ENCODE measurements at places on chromosomes 3 and 15.
A peak's percentile ranks its signal among the peaks of the same experiment; 100 is the strongest.

- DNase-seq: no peak
These were observed 34.1 kb upstream of the AP3B2 start for GRCh38 chr15:82743810-82744209.

GRCh38 chr15:70569091-70569713 is 194.2 kb downstream of the UACA start:
- no peak for DNase-seq

GRCh38 chr3:86416334-86416733 is 574.6 kb downstream of the VGLL3 start:
- DNase-seq: no peak

GRCh38 chr3:193391902-193392301 is 13.3 kb upstream of the ATP13A5 start:
- DNase-seq: no peak

DNA sequence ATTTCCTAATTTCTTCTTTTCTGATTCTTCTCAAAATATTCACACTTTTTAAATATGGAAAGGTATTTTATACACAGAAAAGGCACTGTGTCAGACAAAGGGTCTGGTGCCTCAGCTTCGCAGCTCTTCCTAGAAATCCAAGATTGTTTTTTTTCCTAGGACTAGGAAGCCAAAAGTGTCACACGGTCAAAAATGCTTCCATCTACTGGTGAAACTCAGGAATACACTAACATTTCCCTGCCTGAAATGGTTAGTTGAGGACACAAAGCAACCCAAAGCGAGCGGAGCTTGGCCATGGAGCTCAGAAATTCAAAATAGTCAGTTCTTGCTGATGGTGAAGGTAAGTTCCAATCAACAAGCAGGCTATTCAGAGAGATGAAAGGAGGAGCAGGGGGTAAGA is 426.5 kb upstream of the RASGRP1 start:
- DNase-seq: no peak

- DNase-seq: no peak
These were observed 330.8 kb upstream of the PDZRN3 start for GRCh38 chr3:73955494-73956070.

DNA sequence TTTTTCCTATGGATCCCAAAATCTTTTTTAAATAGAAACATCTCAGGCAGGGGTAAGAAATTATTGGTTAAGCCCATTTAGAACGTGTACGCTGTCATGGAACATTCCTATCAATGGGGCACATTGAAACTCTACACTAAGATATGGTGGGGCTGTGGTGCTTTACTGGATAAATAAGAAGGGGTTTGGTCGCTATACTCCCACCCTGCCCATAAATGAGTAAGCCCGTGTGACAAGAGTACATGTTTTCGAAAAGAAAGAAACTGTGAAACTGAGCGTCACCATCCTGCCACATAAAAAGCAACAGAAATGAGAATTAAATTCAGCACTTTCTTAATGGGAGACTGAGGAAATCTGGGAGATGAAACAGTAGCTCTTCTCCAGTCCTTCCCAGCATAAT is 929.7 kb upstream of the CFAP20DC start:
- no peak for DNase-seq

DNA sequence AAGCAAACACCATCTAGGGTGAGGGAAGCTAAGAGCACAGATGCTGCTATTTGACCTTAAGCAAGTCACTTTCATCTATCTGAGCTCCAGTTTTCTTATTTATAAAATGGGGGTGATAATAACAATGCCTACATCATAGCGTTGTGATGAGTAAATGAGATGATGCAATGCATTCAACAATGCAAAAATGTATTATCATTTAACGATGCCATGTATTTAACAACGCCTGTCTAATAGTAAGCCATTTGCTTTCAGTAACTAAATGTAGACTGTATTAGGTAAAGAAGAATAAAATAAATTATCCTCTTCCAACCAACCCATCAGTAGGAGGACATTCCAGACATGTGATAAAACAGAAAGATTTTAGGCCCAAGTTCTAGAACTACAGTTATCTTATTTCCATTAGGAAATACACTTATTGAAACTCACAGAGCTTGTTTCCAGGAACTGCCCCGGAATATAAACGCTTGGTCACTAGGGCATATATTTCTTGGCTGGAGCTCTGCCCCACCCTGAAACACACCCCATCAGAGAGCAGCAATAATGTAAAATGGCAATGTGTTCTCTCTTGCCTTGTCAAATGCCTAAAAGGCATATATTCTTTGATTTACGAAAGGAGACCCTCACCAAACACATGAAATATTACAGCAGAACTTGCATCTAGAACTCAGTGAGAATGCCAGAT is 128.3 kb downstream of the LIPC start:
- DNase-seq: no peak

DNA sequence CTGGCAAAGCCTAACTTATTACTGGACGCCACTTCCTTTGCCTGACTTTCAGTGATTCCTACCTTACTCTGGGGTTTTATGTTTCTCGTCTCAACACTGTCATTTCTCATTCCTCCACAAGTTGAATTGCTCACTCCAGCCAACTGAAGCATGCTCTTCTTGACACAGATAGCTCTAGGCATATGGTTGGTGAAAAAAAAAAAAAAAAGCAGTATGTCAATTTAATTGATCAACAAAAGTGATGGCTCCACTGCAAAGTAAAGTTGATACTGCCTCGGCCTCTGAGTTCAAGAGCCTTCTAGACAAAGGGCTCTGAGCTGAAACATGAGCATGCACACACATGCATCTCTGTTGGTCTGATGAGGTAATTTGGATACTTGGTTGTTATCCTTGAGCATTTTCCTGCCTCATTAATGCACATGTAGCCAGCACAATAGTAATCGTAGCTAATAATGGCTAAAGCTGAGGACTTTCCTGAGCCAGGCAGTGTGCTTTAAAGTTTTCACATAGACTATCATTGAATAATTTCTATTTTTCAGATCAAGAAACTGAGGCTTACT is 21.4 kb upstream of the UBE2Q2 start:
- no peak for DNase-seq

- DNase-seq: no peak
These were observed 514.6 kb downstream of the NLGN1 start for GRCh38 chr3:173912126-173912525.

DNA sequence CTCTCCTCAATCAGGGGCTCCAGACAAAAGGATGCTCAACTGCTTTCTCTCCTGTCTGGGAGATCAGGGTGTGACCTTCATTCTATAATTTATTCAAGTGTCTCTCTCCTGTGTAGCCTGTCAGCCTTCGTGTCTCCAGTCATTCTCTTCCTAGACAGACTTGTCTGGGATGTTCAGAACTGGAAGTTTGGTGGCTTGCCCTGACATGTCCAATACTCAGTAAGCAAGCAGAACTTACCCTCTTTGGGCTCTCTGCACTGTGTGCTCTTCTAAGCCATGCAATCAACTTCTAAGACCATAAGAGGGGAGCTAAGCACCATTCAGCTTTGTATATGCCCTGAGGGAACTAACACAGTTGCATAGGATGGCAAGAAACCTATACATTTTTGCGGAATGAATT is 14.1 kb downstream of the ACKR2 start:
- DNase-seq: no peak

GRCh38 chr3:27428446-27428845 is 55.7 kb downstream of the SLC4A7 start:
- DNase-seq: no peak

GRCh38 chr3:187737368-187738070 is 7.7 kb downstream of the BCL6 start:
- DNase-seq: peak; percentile 31

DNA sequence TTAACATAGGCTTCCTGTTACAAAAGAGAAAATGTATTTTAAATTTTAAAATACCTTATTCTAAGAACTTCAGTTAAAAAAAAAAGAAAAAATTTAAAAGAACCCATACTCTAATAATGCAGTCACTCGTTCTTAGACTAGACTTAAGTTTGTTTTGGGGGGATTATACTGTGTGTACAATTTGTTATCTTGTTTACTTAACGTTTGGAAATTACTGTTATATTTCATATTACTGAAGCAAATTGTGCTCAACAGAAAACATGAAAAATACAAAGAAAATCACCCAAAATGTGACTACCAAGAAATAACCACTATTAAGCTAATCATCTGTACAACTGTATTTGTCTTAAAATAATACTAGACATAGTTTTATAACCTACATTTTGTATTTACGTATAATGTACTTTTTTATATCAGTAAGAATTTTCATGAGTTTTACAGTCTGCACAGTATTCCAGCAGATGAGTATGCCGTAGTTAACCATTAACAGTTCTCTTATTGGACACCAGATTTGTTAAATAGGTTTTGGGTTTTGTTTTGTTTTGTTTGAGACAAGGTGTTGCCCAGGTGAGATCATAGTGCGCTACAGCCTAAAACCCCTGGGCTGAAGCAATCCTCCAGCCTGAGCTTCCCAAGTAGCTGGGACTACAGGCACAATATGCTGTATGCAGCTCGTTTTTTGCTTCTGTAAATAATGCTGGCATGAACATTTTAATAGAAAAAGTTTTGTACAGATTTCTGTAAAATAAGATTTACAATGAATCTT is 88.8 kb upstream of the CHD2 start:
- DNase-seq: no peak

- no peak for DNase-seq
These were observed 30.4 kb upstream of the FBLN2 start for GRCh38 chr3:13518516-13518953.

- peak; percentile 37 for DNase-seq
These were observed 21.6 kb upstream of the PAK6 start for GRCh38 chr15:40217166-40217824.

- DNase-seq: no peak
These were observed 14.6 kb downstream of the POPDC2 start for GRCh38 chr3:119645813-119646212.

DNA sequence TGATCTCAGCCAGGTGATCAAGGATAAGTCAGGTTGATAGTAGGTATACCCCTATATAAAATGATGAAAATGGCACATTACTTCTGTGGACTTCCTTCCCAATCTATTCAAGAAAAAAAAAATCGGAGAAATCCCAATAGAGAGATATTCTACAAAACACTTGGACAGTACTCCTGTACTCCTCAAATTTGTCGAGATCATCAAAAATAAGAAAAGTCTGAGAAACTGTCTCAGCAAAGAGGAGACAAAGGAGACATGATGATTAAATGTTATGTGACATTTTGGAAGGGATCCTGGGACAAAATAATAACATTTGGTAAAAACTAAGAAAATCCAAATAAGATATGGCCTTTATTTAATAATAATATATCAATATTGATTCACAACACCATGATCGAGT is 94.6 kb downstream of the DCLK3 start:
- no peak for DNase-seq

- DNase-seq: no peak
These were observed 2.7 kb upstream of the KNSTRN start for GRCh38 chr15:40379853-40380252.

DNA sequence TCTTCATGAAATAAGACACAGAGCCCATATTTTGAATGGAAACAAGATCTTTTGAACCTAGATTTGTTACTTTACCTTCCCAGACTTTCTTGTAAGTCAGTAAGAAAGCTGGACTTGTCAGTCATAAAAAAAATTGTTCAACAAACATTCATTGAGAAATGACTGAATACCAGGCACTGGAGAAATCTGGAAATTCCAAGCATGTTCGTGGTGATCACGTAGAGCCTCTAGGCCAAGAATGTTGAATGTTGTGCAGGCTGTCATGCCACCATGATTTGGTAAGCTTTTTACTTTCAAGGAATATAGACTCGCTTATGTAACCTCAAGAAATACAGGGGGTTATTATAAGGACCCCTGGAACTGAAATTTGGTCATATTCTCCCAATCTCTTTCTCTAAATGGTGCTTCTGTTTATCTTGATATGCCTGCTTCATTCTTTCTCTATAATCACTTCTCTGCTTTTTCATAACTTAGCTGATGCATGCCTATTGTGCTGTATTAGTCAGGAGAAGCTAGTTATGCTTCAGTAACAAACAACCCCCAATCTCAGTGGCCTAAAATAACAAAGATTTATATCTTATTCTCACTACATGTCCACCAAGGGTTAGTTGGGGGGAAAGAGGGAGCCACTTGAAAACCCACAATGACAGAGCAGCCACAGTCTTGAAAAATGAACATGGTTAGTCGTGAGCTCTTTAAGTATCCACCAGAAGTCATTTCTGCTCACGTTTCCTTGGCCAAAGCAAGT is 3.4 kb upstream of the TPM1 start:
- DNase-seq: no peak

DNA sequence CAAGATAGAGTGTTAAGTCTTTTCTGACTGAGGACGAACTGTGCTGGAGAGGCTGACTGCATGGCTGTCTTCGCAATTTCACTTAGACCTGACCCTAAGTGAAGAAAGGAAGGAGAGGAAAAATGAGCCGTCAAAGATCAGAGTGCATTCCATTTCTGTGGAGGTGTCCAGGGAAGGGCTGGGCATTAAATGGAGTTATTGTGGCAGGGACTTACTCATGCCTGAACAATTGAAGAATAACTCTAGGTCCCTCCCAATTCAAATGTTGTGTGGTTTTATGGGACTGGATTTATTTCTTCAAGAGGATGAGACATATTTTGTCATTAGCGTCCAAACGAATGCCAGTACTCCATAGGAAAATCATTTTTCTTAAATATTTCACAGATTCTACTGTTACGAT is 187.3 kb upstream of the CFAP20DC start:
- no peak for DNase-seq

- no peak for DNase-seq
These were observed 31.9 kb upstream of the SPTSSB start for GRCh38 chr3:161403251-161403650.

DNA sequence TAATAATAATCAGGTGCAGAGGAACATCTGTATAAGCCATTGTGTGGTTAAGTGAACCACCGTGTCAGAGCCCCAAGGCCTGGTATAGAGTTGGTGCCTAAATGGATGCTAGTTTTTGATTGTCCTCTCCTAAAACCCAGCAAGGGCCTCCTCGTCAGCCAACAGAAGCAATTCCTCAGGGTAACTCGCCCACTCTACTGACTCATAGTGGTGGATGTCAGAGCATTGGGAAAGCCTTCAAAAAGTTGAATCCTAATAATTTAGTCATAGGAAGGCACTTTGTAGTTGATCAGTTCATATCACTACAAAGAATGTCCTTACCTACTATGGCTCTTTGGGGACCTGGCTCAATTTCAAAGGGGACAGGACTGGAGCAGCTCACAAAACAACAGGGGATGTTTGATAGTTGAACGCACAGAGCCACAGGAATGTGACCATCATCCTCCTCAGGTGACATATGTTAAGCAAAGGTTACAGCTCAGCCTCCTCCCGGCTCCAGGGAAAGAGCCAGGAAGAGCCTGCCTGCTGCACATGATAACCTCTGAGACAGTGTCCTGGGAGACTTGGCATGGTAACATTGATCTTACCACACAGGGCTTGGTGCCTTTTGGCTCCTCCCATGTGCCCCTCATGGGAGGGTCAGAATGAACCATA is 338.7 kb downstream of the CLSTN2 start:
- DNase-seq: no peak

DNA sequence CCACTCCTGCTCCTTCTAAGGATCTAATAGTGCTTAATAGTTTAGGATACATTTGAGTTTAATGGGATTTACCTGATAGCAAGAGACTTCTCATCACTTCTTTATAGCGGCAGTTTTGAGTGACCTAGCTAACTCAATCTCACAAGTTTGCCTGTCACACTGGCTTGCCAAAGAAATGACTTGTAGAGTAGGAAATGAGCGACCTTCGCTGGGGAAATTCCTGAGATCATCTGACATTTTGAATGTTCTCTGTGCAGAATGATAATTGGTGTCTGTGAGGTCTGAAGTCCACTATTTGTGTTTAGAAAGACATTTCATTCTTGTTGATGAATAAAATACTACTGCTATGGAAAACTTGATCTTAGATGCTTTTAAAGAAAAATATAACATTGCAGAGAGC is 30.3 kb downstream of the SUCLG2 start:
- DNase-seq: no peak
